Suprapubic skin (tissue), 4 donors: ENCODE measurements at places on chromosomes 7 and 10.

DNA sequence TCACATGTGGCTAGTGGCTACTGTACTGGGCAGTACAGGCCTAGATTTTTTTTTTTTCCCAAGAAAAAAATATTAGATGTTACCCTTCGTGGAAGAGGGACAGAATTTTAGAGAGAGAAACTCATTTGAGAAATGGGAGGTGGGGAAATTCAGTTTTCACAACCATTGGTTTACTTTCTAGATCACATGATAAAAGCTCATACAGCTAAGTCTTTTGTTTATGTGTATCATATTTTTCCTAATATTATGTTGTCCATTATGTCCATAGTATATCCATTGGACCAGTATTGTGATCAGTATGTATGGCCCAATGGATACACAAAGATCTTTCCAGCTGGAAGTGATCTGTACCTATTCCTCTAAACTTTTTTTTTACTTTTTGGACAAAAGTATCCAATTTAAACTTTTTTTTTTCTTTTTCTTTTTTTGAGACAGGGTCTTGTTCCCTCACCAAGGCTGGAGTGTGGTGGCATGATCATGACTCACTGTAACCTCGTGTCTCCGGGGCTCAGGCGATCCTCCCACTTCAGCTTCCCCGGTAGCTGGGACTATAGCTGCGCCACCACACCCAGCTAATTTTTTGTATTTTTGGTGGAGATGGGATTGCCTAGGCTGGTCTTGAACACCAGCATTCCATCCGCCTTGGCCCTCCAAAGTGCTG is 4.1 kb downstream of the CALU start:
- no peak for DNase-seq

DNA sequence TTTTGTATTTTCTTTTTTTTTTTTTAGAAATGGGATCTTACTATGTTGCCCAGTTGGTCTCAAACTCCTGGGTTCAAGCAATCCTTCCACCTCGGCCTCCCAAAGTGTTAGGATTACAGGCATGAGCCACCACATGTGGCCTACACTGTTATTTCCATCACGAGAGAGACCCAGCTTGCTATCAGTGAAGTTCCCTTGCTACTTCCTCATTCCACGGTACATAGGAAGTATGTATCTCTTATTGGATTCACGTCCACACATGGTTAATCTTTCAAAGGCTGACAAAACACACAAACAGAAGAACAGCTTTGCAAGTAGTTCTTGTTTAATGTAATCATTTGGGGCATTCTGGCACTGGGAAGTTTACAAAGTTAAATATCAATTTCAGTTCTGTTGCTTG is 50.9 kb downstream of the DCLRE1A start:
- DNase-seq, result no peak

DNA sequence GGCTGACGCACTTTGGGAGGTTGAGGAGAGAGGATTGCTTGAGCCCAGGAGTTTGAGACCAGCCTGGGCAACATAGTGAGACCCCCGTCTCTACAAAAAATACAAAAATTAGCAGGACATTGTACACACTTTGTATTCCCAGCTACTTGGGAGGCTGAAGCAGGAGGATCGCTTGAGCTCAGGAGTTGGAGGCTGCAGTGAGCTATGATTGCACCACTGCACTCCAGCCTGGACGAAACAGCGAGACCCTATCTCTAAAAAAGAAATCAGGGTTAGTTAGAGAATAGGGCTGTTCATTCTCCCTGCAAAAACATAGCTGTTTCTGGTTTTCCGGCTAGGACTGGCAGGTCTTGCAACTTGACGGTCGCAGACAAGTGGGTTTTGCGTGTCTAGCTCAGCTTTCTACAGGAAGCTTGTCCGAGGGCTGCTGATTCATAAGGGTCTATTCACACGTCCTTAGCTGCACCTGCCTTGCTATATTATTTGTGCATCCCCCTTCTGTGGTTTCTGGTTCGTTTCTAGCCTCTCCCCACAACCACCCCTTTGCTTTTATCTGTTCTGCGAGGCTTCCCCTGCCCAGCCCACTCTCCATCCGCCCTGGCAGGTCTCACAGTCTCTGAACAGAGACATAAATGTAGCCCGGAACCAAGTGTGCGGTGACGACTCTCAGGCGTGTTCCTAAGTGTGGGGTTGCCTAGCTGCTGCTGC is 10.7 kb downstream of the AMZ1 start:
- DNase-seq, result no peak

DNA sequence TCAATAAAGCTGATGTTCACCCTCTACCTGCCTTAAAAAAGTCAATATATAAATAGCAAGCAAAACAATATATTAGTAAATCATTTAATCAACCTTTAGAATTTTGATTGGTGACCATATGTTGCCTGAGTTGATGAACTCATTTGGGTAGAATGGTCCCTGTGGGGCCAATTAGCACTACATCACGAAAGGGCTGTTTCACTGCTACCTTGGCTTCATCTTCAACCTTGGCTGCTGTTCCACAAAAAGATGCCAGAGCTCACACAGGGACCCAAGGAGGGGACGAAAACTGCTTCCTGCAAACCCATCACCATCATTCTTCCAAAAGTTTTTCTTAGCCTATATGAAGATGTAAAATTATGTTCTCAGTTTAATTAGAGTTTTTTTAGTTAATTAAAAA is 35.4 kb upstream of the HBP1 start:
- DNase-seq, result no peak

DNA sequence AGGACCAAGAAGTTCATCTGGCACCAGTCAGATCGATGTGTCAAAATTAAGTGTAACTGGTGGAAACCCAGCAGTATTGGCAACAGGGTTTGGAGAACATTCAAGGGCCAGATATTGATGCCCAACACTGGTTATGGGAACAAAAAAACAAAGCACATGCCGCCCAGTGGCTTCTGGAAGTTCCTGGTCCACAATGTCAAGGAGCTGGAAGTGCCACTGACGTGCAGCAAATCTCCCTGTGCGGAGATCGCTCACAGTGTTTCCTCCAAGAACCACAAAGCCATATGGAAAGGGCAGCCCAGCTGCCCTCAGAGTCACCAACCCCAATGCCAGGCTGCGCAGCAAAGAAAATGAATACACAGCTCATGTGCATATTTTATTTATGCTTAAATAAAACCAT is 10.1 kb upstream of the C7orf33 start:
- no peak for DNase-seq

DNA sequence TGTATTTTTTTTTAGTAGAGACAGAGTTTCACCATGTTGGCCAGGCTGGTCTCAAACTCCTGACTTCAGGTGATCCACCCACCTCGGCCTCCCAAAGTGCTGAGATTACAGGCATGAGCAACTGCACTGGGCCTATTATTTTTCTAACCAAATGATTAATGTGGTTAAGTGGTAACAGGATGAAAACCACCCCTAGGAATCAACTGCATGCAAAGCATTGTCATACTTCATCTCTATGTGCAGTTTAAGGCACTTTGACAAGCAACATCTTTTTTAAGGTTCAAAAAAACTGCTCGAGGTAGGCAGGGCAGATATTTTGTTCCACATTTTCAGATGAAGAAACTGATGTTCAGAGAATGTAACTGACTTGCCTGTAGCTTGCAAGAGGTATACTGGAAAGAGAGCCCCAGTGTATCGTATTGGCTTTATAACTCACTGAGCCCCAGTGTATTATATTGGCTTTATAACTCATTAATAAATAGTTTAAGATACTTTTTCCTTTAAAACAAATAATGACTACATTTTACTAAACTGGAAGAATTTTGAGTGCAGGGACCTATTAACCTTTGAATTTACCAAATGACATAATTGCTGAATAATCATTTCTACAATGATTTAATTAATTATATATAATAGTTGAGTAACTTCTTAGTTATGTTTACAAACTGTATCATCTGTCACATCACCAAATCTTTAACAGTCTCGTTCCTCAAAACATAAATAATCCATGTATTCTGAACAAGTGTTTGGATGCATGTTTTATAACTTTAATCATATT is 38.1 kb downstream of the RTKN2 start:
- no peak for DNase-seq

DNA sequence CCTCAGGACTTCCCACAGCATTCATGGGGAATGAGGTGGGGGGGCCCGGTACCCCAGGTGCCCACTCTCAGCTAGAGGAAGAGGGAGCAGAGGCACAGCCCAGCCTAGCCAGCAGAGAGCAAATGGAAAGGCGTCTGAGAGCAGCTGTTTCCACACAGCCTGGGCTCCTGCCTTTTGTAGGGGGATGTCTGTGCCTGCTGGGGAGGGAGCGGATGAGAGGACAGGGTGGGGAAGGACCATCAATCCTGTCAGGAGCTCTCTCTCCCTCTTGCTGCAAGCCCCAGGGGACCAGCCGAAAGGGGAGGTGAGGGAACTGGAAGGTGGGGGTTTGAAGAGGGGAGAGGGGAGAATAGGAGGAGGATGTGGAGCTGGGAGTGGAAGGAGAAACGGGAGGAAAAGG is at the start of gene PKD2L1:
Gene PKD2L1 (minus strand): TSS at position 150 of the 400 bp plus-strand sequence. CDS start 125 bp downstream, at position 25.
- DNase-seq, result no peak

- no peak for DNase-seq
These were observed 13.3 kb downstream of the ZCCHC24 start for GRCh38 chr10:79431891-79432831.

DNA sequence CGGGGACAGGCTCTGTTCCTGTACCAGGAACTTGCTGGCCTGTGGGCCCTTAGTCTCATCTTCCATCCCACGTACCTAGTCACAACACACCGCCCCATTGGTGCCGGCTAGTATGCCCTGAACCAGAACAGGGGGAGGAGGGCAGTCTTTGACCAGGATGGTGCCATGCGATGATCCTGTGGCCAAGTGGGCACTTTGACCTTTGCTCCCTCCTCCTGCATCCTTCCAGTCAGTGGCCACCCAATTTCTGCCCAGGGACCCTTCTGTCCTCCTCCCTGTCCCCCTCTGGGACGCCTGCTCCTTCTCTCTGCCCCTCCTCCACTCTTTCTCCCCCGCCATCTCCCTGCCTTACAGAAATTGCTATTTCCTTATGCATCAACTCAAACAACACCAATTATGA is 126.3 kb upstream of the CHST15 start:
- no peak for DNase-seq

DNA sequence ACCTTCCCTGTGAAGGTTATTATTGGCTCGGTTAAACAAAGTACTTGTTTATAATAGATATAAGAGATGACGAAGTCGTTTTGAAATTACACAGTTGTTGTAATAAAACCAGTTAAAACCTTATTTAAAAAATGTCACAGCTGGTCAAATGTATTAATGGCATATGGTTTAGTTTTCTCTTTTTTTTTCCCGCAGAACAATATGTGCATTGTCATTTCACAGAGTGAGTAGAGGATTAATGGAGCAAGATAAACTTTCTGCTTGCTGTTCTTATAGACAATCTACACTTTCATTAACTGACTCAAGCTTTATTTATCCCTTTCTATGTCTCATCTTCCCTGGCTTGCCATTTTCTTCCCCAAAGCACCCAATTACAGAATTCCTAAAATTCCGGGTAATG is 404.3 kb upstream of the NPVF start:
- DNase-seq, result no peak

DNA sequence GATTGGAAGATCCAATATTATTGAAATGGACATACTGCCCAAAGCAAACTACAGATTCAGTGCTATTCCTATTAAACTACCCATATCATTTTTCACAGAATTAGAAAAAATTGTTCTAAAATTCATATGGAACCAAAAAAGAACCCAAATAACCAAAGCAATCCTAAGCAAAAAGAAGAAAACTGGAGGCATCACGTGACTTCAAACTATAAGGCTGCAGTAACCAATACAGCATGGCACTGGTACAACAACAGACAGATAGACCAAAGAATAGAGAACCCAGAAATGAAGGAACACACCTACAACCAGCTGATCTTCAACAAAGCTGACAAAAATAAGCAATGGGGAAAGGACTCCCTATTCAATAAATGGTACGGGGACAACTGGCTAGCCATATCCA is 765.4 kb downstream of the SORCS3 start:
- no peak for DNase-seq

DNA sequence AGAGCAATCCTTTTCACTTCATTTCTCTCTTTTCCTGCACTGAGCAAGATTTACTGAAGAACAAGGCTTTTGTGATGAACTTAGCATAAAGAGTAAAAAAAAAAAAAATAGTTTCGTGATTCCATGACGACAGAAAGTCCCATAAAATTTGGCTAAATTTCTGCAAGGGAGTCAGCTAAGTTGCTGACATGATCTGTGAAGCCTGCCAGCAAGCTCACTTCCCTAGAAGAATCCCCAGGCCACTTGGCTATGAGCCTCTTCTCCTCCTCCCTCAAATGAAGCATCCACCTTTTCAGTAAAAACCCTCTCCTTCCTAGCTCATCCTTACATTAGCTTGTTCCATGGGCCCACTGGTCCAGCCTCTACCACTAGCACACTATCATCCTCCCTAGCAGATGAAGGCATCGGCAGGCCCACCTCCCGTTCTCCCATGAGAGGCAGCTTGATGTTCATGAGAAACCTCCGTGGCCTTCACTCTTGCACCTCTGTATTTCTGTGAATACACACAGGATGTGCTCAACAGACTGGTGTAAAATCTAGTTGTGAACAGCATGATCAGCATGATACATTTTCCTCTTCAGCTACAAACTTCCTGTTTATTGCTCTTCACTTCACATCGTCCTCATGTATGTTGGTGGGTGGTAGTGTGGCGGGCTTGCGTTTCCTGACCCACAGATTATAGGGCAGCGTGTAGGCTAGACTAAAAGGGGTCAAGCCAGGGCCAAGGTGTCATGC is 30.9 kb downstream of the GIMAP8 start:
- no peak for DNase-seq
